Activated CD4-positive, alpha-beta T cell treated with anti-CD3 and anti-CD28 coated beads for 36 hours (primary cell): ENCODE measurements at places on chromosomes 2 and 18. TPM values are rescaled to one million over a fixed set of nuclear protein-coding genes. Genes with fewer than 3 reads are reported as not detected.

LCT gene
- total RNA-seq, result 0.16 TPM

OTOF gene
- 1.9 TPM for total RNA-seq

CTNNA2 gene
- not detected for total RNA-seq

ADCY3 gene
- 92.8 TPM for total RNA-seq

ZNF385B gene
- total RNA-seq, result not detected

AFF3 gene
- 5.6 TPM for total RNA-seq

MROH2A gene
- not detected for total RNA-seq

AMER3 gene
- not detected for total RNA-seq
